ENCODE measurements at places on chromosomes 2 and 18.

DNA sequence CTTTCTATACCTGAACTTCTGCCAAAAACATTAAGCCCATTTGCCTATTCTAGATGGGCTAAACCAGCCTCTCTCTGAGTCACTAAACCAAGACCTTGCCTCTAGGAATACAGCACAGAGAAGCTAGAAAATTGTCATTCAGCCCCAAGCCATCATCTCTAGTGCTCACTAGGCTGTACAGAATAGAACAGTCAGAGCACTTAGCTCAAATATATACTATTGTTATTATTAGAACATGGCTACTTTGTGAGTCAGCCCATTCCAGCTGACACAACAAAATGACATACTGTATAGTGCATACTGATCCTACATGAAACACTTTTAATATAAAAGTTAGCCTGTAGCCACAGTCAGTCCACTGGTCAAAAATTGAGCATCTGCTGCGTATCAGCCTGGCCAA is 418.8 kb downstream of the NRXN1 start:
- no peak for DNase-seq

DNA sequence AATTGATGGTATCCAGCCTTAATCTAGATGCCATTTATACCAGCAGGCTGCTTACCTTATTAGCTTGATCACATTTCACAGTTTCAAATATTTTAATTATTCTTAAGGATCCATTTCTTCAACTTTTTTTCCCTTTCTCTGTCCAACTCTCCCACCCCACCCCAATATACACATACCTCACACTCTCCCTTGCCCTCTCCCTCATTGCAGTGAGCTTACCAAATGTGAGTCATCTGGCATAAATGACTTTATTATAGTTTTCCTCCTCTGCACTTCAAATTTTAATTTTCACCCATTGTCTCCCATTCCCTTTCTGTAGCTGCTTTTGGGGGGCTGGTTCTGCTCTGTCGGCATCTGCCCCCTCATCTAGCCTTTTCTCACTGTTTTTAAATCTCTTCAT is 12.9 kb downstream of the HTR2B start:
- no peak for DNase-seq

DNA sequence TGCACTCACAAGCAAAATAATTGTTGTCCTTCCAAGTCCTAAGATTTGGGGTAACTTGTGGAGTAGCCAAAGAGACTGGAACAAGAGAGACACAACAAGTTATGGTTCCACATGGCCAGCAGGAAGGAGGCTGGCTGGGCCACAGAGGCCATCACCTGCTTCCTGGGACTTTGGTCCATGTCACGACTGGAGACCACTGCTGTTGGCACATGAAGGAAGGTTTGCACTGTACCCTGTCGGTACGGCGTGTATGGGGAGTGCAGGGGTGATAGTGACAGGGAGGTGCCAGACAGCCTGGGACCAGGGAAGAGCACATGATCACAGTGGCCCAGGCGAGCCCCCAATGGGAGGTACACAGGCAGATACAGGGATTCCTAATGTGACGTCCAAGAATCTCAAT is 15.5 kb downstream of the SLC66A2 start:
- DNase-seq, result no peak

- no peak for DNase-seq
Observed at GRCh38 chr2:206533977-206534376, 90.6 kb downstream of the ADAM23 start.

DNA sequence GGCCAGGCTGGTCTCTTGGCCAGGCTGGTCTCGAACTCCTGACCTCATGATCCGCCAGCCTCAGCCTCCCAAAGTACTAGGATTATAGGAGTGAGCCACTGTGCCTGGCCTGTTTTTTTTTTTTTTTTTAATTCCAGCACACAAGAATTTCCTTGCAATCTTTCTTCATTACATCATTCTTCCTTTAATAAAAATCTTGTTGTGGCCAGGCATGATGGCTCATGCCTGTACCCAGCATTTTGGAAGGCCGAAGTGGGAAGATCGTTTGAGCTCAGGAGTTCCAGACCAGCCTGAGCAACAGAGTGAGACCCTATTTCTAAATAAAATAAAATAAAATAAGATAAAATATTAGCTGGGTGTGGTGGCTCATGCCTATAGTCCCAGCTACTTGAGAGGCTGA is 21.4 kb upstream of the PLEKHM3 start:
- DNase-seq, result no peak

- no peak for DNase-seq
Observed at GRCh38 chr2:191010887-191011885, 2.8 kb downstream of the STAT1 start.

GRCh38 chr2:8586457-8587051 is 95.3 kb upstream of the ID2 start:
- DNase-seq, result no peak

Data from SHP77 treated with DMSO at 0.1 percent for 48 hours (cell line).